ENCODE measurements at places on chromosomes 1 and 21.

- no peak for DNase-seq
These were observed 77.9 kb upstream of the EXO1 start for GRCh38 chr1:241770115-241770514.

DNA sequence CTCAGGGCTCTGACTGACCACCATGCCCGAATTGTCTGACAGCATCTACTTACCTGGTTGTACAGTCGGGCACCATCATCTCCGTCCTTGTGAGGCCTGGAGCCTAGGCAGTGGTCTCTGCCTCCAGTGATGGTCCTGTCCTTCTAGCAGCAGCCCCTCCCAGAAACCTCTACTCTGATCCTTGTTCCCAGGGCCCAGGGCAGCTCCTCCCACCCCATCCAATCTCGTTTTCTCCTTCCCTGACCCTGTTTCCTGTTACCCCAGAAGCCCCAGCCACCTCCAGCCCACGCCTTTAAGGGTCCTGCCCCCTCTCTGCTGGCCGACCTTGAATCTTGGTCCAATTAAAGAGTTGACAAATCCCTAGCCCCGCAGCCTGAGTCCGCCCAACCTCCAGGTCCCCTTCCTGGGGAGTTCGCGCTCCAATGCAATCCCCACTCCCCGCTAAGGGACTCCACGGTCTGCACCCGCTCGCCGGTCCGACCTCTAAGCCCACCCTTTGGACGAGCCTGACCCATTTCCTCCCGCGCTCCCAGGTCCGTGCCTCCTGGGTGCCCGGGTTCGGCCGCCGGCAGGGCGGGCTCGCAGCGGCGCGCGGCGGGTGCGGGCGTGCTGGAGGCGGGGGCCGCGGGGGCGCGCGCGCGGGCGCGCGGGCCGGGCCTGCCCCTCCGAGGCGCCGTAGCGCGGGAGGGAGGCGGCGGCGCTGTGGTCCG lies at the start of gene B4GALT2:
TSS of gene B4GALT2 (plus strand) at position 660 of the 710 bp plus-strand sequence. CDS start 1,951 bp downstream, outside the sequence.
- peak; percentile 20 for DNase-seq

DNA sequence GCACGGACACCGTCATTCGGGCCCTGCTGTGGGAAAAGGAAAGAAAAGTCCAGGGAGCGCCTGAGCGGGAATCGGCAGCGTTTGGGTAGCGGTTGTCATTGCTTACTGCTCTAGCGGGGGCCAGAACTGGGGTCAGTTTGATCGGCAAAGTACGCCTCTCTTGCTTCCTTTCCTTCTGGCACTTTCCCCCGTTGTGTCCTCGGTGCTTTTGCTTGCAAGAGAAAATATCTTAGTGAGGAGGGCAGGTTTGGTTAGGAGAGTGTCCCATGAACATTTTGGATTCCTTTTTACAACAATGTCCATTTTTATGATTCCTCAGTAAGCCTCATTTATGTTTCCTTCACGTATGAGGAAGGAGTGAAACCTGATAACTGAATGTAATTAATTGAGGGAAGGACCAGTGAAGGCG lies 670 bp downstream of the ST3GAL3 start:
- DNase-seq: no peak

- no peak for DNase-seq
These were observed 2.7 kb upstream of the OR10J4 start for GRCh38 chr1:159429074-159429861.

- DNase-seq: no peak
These were observed 5.4 kb downstream of the CHTOP start for GRCh38 chr1:153639280-153639679.

DNA sequence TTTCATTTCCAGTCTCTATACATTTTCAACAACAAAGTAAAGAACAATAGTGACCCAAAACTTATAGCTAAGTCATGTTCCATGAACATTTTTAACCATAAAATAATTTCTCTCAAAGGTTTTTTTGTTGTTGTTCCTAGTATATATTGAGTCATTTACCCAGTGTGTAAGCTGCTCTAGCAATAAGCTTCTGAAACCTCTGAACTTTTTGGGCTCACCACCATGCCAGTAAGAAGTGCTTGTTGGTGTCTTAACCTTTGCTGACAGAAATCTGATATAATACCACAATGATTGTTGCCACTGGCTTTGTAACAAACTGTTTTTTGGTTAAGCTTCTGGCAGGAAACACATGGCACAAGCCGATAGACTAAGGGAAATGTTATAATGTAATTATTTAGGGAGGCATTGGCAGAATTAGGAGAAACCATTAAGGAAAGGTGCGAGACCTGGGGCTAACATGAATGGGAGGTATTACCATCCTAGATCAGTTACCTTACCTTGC lies 52.6 kb upstream of the UBE2U start:
- DNase-seq: no peak

- DNase-seq: peak; percentile 54
These were observed 28.3 kb downstream of the CAPZB start for GRCh38 chr1:19456968-19457441.

DNA sequence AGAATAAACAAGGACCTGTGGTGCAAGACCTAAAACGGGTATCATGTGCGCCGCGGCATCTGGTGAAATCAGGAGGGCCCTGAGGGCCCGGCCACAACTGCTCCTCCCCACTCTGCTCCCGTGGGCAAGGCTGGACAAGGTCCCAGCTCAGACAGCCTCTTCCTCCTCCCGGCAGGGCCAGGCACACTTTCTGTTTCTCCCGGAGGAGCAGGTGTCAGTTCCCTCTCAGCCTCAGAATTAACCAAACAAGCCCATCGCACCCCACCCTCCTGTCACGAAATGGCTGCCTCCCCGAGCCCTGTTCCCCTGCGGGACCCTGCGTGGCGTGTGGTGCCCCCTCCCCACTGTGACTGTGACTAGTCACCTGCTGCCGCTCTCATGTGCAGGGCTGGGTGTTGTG lies 15.2 kb downstream of the PTTG1IP start:
- no peak for DNase-seq

DNA sequence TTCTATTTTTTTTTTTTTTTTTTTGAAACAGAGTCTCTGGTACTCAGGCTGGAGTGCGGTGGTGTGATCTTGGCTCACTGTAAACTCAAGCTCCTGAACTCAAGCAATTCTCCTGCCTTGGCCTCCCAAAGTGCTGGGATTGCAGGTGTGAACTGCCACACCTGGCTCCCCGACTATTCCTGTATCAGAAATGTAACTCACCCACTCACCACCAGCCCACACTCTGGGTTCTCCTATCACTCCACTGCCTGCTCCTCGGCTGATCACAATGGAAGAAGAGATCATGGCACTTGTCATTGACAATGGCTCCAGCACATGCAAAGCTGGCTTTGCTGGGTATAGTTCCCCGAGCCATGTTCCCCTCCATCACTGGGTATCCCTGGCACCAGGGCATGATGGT lies 15.9 kb downstream of the RABIF start:
- DNase-seq: no peak

DNA sequence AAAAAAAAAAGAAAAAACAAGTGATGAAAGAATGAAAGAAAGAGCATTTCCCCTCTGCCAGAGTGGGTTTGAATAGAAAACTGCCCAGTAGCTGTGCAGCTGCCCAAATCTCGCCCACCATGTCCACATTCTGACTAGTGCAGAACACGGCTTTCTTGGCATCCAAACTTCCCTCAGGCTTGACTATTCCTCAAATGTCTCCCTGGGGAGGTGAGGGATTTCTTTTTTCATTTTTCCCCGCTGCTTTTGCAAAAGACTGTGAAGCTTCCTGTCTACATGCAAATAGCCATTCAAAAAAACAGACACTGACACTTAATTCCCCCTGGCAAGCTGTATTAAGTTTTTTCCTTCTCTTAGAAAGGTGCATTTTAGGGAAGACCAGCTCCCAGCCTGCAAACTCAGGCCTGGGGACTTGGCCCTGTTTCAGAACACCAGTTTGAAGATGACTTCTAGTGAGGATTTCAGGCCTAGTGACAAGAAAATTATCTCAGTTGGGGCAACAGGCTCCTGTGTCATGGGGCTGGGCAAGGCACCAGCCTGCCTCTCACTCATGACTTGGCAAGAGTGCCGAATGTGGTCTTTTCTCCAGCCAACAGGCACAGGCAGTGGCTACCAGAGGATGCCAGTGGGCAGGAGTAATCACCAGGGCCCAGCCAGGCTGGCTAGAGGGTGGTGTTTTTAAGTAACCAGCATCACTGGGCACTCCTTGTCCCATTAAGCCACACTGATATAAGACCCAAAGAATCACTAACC lies 178.1 kb upstream of the NFIA start:
- no peak for DNase-seq

DNA sequence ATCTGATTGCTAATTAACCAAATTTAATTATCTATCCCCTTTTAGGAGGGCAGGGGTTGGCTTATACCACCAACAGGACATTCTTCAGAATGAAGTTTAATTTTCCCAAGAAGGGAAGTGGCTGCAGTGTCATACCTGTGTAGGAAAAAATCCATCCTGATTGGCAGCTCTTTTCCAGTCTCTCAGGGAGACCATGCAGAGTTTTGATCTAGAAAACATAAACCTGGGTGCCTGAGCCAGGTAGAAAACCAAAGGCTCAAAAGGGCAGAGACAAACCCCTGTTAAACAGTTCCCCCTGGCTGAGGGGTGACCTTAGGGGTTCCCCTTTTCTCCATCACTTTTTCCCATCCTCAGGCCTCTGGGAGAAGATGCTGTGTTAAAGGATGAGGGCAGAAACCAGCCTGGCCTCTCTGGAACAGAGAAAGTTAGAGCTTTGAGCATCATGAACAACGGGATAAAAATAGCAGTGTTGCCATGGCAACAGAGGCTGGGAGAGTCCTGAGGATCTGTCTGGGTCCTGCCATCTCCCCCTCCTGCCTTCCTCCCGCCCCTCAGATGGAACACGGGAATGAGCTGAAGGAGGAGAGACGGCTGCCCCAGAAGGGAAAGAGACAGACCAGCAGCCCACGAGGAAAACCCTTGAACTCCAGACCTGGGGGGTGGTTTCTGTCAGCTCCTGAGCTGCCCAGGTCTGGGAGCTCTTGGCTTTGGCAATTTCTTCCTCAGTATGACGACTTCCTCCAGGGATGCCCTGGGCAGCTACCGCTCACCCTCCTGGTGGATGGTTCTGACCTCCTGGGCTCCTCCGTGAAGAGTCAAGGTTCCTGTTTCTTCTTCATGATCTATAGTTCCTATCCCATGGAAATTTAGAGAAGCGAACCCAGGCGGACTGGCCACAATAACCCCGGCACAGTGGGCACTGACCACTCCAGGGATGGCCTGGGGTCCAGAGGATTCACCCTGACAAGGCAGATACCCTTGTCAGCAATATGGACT lies 14.0 kb upstream of the LEMD1 start:
- DNase-seq: peak; percentile 24

- DNase-seq: no peak
These were observed 1.5 kb downstream of the KCNA3 start for GRCh38 chr1:110673197-110673701.

DNA sequence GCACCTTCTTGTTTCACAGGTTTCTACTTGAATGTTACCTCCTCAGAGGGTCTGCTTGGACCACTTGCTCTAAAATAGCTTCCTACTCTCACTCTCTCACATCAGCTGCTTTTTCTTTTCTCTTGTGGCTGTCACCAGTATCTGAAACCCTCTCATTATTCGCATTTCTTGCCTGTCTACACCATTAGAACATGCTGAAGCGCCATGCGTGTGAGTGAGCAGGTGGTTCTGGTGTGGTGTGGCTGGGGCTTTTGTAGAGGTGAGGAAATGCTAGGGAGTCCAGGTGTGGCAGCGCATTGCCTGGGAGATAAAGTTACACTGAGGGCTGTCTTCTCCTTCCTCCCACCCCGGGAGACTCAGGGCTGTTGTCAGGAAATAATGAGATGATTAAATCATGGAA lies 4.1 kb downstream of the ZNF362 start:
- peak; percentile 67 for DNase-seq

DNA sequence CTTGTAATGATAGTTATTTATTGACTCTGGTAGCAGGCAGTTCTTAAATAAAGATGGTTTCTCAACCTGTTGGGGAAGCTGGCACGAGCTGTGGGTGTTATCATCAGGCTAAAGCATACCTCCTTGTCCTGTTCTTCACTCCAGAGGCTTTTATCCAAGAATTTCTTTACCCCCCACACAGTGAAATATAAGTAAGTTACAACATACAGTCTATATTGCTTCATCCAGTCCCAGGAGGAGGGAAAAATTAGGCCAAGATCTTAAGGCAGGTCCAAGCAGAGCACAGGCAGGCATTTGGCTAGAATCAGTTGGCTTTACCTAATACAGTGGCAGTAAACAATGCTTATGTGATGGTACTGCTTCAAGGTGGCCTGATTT lies 6.3 kb downstream of the TMEM81 start:
- no peak for DNase-seq

DNA sequence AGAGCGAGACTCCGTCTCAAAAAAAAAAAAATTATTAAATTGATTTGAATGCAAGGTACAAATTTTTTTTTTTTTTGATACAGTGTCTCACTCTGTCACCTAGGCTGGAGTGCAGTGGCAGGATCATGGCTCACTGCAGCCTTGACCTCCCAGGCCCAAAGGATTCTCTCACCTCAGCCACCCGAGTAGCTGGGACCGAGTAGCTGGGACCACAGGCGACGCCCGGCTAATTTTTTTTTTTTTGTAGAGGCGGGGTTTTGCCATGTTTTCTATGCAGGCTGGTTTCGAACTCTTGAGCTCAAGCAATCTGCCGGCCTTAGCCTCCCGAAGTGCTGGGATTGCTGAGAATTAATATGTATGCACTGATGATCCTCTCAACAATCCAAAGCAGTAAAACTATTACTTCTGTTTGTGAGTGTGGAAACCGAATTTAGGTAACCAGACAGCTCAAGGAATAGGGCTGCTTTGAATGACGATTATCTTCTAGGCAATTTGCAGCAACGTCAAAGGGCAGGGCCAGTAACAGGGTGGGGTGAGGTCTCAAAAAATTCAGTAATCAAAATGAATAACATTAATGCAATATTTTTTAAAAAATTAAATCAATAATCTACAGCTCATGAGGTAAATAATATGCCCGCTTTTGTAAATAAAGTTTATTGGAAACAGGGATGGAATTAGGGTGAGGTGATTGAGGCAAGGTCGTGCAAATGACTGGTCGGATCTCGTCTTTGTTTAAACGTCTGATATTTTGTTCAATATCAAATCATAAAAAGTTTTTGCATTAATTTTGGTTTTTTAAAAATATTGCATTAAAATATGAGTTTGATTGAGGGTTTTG lies 1.2 kb downstream of the CLSPN start:
- no peak for DNase-seq

DNA sequence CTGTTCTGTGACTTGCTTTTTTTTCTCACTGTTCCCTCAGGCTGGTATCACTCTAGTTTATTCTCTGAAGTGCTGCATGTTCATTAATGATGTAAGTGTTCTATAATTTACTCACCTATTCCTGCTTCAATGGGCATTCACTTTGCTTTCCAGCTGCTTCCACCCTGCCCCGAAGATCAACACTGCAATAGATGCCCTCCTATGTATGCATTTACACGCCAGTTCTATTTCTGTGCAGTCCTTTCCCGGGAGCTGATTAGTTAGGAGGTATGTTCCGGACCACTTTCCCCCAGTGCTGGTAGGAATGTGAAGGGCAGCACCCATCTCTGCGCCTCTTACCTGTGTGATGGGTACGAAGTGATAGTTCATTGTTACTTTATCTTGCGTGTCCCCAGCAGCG lies 103.4 kb downstream of the DHRS3 start:
- DNase-seq: no peak

- DNase-seq: no peak
These were observed 88.4 kb downstream of the ADARB1 start for GRCh38 chr21:45162809-45163208.
